ENCODE measurements at places on chromosomes 12 and 14. TPM values are rescaled to one million over a fixed set of nuclear protein-coding genes. Genes with fewer than 3 reads are reported as not detected.

PLA2G1B gene
- 0.79 TPM for polyA plus RNA-seq

ANKRD33 gene
- 0.06 TPM for polyA plus RNA-seq

PLEKHD1 gene
- 0.03 TPM for polyA plus RNA-seq

RNF212B gene
- polyA plus RNA-seq: 0.34 TPM

- DNase-seq: no peak
These were observed 55.4 kb downstream of the DAO start for GRCh38 chr12:108935159-108935763.

PPP2R5E gene
- 22.4 TPM for polyA plus RNA-seq

DNA sequence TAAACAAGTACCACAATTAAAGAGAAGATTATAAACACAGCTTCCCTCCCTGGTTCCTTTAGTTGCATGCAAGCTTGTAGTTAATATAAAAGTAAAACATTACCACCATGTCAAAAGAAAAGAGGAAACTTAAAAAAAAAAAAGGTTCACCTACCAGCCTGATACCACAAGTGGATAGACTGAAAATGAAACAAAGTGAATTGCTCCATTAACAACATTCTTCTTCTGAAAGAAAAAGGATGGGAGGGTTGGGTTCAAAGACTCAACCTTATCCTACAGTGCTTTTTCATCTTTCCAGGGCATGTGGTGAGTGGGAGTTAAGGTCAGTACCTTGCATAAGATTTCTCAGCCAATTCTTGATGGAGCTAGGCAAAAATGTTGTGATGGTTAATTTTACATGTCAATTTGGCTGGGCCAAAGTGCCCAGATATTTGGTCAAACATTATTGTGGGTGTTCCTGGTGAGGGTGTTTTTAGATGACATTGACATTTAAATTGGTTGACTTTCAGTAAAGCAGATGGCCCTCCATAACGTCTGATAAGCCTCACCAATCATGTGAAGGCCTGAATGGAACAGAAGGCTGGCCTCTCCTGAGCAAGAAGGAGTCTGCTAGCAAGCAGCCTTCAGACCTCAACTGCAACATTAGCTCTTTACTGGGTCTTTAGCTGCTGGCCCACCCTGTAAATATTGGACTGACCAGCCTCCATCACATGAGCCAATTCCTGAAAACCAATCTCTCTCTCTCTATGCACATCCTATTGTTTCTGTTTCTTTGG, 28.8 kb downstream of the VCPKMT start:
- DNase-seq: peak; percentile 49

- no peak for DNase-seq
These were observed 36.8 kb downstream of the PAPOLA start for GRCh38 chr14:96538990-96539317.

DNA sequence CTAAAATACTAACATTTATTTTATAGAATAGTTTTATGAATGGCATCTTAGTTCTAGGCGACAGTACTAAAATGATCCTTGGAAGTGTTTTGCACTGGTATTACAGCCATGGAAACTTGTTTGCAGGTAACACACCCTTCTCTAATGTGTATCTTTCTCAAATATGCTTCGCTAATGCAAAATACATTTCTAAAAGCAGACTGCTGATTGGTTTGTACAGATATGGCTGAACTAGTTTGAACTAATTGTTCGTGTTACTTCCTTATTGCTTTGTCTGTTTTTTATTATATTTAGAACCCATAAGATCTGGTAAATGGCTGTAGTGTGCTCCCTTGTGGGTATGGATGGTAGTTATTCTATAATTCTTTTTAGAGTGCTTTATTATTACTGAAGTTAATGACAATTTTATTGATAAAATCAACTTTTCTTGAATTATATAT, 53.0 kb downstream of the ATF7IP start:
- DNase-seq: no peak

CLEC4C gene
- polyA plus RNA-seq: 0.07 TPM

DNA sequence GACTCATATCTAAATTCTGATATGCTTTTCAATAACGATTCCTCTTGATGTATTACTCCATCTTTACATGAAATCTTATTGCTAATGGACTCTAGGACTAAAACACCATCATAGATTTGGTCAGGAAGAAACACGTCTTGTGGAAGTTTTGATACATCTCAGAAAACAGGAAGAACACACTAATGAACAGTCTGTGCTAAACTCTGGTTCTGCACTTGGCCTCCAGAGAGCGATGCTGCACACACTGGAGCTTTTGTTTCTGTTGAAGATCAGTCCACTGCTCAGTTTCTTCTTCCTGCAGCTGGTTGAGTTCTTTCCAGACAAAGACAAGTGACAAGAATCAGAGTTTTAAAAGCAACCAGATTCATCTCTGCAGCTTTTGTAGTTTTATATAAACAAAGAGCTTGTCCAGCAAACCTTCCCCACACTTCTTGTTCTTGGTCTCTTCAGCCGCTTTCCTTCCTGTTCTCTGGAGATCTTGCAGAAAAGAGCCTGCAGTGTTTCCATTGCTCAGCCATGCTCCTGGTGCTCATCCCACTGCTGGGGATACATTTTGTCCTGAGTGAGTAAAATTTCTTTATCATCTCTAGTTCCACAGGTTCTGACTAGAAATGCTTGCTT, 229.1 kb upstream of the OR4E1 start:
- no peak for DNase-seq

- DNase-seq: peak; percentile 53
These were observed 15.6 kb downstream of the ACVRL1 start for GRCh38 chr12:51922762-51923505.

TPPP2 gene
- 0.16 TPM for polyA plus RNA-seq

DNA sequence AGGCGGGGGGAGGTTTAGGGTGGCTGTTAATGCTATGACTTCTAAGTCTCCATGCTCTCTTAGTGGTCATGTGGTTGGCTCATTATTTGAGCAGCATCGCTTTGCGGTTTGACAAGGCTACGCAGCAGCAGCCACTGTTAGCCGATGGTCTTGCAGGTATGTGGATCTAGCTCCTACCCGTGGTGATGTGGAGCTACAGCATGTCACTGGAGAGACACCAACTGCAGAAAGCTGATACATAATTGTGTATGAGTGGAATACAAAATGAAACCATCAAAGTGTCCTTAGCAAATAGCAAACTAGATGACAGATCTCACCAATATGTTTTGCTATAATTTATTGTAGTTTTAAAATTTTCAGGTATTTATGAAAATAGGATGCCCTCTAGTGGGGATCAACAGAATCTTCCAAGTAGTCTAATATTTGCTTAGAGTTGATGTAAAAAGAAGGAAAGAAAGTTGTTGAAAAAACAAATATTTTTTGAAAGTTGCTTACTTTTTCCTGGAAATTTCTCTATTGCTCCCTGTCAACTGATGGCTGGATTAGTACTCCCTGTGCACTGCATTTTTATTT, 94.9 kb downstream of the NAV3 start:
- peak; percentile 63 for DNase-seq

- no peak for DNase-seq
These were observed 706.2 kb downstream of the GALC start for GRCh38 chr14:87286826-87287225.

DNA sequence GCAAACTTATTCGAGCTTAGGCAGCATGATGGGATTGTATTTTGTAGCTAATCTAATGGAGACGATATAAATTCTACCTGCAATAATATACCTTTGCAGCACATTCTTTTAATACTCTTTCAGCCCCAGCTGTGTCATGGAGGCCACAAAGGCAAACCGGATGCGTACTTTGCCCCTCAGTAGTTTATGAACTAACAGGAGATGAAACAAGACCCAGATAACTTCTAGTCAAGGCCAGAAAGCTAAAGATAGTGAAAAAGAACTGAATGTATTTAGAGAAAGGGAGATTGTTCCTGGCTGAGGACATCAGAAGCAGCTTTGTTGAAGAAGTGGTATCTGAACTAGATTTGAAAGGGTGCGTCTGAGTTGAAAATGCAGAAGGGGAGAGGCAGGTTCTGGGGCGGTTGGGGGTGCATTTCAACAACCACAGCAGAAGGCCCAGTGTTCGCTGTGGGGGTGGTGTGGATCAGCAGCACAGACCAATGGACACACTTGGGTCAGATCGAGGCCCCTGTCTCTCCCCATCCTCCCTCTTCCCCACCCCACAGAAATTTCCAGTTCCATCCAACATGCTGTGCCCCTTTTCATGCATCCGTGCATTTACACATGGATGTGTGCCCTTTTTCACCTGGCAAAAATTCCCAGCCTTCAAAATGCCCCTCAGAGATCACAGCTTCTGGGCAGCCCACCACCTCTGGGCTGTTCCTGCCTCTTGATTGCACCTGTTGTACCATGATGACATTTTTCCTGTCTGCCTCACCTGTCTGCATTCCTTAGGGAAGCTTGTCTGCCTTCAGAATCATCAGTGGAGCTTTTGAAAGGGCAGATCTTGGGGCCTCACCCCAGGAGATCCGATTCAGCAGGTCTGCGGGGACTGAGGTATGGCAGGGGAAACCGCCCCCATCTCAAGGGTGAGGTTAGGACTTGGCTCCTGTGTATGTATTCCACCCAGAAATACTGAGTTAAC, 2.2 kb downstream of the ZNF839 start:
- peak; percentile 81 for DNase-seq

DNA sequence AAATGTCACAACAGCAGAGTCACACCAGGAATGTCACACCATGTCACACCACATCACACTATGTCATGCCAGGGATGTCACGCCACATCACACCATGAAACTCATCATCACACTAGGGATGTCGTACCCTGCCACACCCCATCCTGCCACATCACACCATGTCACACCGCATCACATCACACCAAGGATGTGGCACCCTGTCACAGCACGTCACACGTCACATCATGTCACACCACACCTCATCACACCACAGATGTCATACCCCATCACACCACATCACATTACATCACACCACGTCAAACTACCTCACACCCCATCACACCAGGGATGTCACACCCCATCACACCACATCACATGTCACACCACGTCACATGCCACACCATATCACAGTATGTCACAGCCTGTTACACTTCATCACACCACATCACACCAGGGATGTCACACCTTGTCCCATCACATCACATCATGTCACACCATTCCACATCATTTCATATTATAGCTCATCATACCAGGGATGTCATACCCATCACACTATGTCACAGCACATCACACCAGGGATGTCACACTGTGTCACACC, 90.9 kb downstream of the TMEM121 start:
- DNase-seq: no peak

DNA sequence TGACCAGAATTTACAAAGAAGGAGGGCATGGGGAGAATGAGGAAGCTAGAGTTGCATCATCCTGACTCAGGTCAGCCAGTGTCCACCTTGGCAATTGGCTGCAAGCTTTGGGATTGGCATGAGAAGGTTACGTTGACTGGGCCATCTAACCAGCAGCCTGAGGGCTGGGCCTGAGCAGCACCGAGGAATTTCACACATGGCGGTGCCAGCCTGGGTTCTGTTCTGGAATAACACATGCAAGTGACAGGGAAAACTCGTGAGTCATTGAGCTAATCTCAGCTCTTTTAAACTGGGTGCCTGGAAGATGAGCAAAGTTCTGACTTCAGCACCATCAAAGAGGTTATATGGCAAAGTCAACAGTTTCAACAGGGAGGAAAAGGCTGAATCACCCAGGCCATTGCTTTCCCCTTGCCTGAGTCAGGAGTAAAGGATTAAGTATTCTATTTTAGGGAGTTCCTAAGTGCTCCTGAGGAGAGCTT, 543.2 kb upstream of the TBX3 start:
- DNase-seq: peak; percentile 75

- DNase-seq: no peak
These were observed 39.3 kb downstream of the EP400 start for GRCh38 chr12:131989021-131989420.

SYNDIG1L gene
- polyA plus RNA-seq: 0.10 TPM

GCH1 gene
- 27.5 TPM for polyA plus RNA-seq

DNA sequence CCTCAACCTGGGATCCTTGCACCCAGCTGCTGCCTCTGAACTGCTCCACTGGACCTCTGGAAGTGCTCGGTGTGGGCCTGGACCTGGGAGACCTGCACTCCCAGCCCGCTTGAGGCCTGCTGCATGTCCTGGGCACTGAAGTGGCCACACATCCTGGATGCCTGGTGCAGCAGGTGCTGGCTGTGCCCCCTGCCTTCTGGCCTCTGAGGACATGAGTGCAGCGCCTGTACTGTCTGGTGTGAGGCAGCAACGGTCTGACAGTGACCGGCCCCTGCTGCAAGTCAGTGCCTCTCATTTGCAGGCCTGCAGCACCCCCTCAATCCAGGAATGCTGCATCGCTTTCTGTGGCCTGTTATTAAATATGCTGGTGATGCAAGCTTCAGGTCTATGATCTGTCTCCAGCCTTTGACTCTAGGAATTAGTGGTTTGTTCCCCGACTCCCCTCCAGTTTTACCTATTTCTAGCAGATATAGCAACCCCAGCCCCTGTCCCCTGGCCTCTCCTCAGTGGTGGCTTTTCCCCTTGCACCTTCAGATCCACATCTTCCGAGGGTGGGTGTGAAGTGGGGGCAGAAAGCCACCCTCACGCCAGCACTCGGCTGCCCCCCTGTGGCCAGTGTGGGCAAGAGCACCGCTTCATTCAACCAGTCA, 3.6 kb downstream of the SMIM41 start:
- DNase-seq: peak; percentile 32

RDH11 gene
- 44.0 TPM for polyA plus RNA-seq

DNA sequence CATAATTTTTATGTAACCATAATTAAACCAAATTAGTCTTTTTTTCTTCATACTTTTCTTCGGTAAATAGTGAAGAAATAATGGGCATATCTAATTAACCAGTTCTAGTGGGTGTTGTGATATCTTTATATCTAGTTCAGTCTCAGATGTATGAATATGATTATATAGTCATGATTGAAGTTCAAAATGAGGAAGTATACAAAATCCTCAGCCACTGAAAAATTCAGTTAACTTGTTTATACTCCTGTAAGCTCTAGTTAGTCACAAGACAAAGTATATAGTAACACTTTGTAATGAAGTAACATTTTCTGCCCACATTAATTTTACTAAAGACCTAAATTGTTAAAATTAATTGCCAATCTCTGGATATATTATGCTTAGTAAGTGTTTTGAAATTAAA, 46.5 kb downstream of the CAND1 start:
- no peak for DNase-seq

SERPINA9 gene
- not detected for polyA plus RNA-seq

DNA sequence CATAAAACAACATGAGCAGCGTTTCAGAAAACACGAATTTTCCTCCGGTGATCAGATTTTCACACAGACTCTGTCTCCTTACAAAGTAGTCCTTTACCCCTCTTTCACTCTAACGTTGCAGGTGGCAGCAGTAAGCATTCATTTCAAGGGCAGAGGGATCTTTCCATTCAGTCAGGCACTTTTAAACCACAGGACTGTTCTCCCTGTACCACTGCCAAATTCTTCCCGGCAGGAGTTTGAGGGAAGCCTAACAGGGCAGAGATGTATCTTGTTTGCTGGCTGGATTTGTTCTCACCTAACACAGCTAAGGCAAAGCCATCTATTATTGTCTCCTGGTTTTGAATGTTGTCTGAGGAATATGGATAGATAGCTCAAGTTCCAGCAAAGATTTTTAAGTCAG, 1187.3 kb upstream of the SEL1L start:
- DNase-seq: no peak
